Large intestine (tissue), 12 donors: ENCODE measurements at places on chromosomes 4 and X. TPM values are rescaled to one million over a fixed set of nuclear protein-coding genes. Genes with fewer than 3 reads are reported as not detected.

- no peaks in the 10 kb centered on the region for H3K27me3 ChIP-seq
- H3K4me3 ChIP-seq = no peak overlapping the region
- H3K4me1 ChIP-seq = peaks cover 14% of the 10 kb centered on the region
- H3K27ac ChIP-seq = no peak overlapping the region
Measured at GRCh38 chr4:78940752-78941151, 1.5 kb upstream of the PAQR3 start.

DNA sequence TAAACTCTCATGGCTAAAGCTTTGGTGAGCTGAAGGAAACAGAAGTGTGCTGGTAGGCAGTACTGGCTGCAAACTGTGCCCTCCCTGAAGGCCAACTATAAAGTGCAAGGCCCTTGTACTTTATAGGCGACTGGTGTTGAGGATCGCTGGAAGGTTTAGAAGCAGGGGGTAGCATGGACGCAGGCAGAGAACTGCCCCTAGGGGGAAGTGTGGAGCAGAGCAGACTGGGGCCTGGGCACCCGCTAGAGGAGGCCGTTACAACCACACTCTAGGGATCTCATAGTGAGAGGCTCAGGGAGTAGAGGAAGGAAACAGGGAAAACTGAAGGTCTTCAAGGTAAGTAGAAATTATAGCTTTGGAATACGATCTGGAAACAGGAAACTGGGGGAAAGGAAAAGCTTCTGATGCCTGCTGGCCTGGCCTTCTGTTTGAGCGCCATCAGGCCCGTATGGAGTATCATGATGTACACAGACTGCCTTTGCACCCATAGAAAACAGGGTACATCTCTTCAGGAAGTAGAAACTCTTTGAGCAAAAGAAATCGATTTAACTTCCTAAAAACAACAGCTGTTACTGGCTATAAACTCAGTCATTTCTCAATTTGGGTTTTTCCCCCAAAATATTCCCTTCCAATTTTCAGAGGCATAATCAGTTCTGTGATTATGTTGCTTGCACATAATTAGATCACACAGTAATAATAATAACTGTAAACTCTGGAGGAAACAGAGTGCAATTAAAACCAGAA is 23.9 kb upstream of the TMSB4X start:
- H3K27ac ChIP-seq = peak overlapping the region; percentile 68
- no peak overlapping the region for H3K4me3 ChIP-seq
- H3K36me3 ChIP-seq = no peaks in the 10 kb centered on the region
- H3K4me1 ChIP-seq = peaks cover 22% of the 10 kb centered on the region
- DNase-seq = peak; percentile 37
- H3K27me3 ChIP-seq = no peaks in the 10 kb centered on the region

- peak overlapping the region; percentile 83 for H3K27ac ChIP-seq
- H3K4me3 ChIP-seq = no peak overlapping the region
- no peaks in the 10 kb centered on the region for H3K27me3 ChIP-seq
- H3K4me1 ChIP-seq = peaks cover 36% of the 10 kb centered on the region
Measured at GRCh38 chr4:84681486-84682274, 98.8 kb downstream of the CDS1 start.

DNA sequence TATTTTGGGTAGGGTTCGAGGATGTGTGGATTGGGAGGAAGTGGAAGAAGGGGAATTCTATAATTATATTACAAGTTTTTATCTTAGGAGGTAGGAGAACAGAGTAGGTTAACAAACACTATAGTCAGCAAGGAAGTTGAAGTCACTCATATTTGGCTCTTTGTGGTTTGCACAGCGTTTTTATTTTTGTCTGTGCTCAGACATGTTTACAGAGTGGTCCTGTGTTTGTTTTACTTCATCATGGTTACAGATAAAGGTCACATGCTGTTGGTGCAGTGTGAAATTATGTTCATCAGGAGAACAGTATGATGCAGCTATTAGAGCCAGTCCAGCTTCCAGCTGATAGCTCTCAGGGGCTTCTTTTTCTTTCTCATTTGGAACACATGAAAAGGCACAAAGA is 299.9 kb upstream of the SFRP2 start:
- no peaks in the 10 kb centered on the region for H3K36me3 ChIP-seq
- H3K27ac ChIP-seq = no peak overlapping the region
- no peak overlapping the region for H3K4me3 ChIP-seq
- H3K4me1 ChIP-seq = no peaks in the 10 kb centered on the region
- DNase-seq = no peak

- H3K36me3 ChIP-seq = no peaks in the 10 kb centered on the region
- no peak overlapping the region for H3K27ac ChIP-seq
- no peaks in the 10 kb centered on the region for H3K4me1 ChIP-seq
- no peak for DNase-seq
- H3K27me3 ChIP-seq = no peaks in the 10 kb centered on the region
- no peak overlapping the region for H3K4me3 ChIP-seq
Measured at GRCh38 chr4:159460371-159460770, 357.5 kb downstream of the RAPGEF2 start.

GRCh38 chrX:75096331-75096730 is 59.8 kb downstream of the ABCB7 start:
- H3K36me3 ChIP-seq = peaks cover 6% of the 10 kb centered on the region
- no peak overlapping the region for H3K4me3 ChIP-seq
- H3K4me1 ChIP-seq = no peaks in the 10 kb centered on the region
- no peak for DNase-seq

GRCh38 chr4:103591841-103592240 is 127.9 kb downstream of the TACR3 start:
- no peaks in the 10 kb centered on the region for H3K36me3 ChIP-seq
- no peak for DNase-seq
- no peak overlapping the region for H3K27ac ChIP-seq
- H3K4me1 ChIP-seq = no peaks in the 10 kb centered on the region
- no peak overlapping the region for H3K4me3 ChIP-seq

- no peak overlapping the region for H3K4me3 ChIP-seq
- no peak for DNase-seq
- no peaks in the 10 kb centered on the region for H3K27me3 ChIP-seq
- no peaks in the 10 kb centered on the region for H3K36me3 ChIP-seq
Measured at GRCh38 chr4:183624548-183624947, 34.4 kb downstream of the RWDD4 start.

DNA sequence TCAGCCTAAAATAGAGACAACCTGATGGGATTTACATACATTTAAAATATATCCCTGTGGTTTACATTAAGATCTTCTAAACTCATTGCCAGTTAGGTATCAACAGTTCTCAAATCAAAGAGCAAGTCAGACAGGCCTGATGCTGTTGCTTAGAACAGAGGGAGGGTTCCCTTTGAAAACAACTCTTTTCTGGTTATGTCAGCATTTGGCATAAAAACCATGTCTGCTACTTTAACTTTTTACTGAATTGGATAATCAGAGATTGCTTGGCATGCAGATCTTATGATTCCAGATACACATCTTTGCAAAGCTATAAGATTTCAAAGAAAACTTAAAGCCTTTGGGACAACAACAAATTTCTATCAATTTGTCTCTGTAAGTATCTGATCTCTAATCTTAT is 140.8 kb downstream of the CPE start:
- DNase-seq = no peak
- peaks cover 3% of the 10 kb centered on the region for H3K27me3 ChIP-seq
- no peak overlapping the region for H3K27ac ChIP-seq
- no peaks in the 10 kb centered on the region for H3K4me1 ChIP-seq
- no peaks in the 10 kb centered on the region for H3K36me3 ChIP-seq

- H3K36me3 ChIP-seq = no peaks in the 10 kb centered on the region
- DNase-seq = no peak
- no peaks in the 10 kb centered on the region for H3K4me1 ChIP-seq
- no peaks in the 10 kb centered on the region for H3K27me3 ChIP-seq
- no peak overlapping the region for H3K27ac ChIP-seq
Measured at GRCh38 chr4:74293558-74293957, 14.7 kb upstream of the EPGN start.

DNA sequence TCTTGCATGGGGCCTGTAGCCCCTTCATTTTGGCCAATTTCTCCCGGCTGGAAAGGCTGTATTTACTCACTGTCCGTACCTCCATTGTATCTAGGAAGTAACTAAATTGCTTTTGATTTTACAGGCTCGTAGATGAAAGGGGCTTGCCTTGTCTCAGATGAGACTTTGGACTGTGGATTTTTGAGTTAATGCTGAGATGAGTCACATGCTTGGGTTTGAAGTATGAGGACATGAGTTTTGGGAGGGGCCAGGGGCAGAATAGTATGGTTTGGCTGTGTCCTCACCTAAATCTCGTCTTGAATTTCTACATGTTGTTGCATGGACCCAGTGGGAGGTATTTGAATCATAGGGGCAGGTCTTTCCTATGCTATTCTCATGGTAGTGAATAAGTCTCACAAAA is 407.6 kb upstream of the NDST3 start:
- H3K4me3 ChIP-seq = no peak overlapping the region
- H3K36me3 ChIP-seq = no peaks in the 10 kb centered on the region
- H3K4me1 ChIP-seq = no peaks in the 10 kb centered on the region
- no peak for DNase-seq
- no peaks in the 10 kb centered on the region for H3K27me3 ChIP-seq

GRCh38 chrX:75113664-75114063 is 42.4 kb downstream of the ABCB7 start:
- H3K27ac ChIP-seq = no peak overlapping the region
- no peaks in the 10 kb centered on the region for H3K4me1 ChIP-seq
- no peaks in the 10 kb centered on the region for H3K36me3 ChIP-seq
- no peak for DNase-seq

DNA sequence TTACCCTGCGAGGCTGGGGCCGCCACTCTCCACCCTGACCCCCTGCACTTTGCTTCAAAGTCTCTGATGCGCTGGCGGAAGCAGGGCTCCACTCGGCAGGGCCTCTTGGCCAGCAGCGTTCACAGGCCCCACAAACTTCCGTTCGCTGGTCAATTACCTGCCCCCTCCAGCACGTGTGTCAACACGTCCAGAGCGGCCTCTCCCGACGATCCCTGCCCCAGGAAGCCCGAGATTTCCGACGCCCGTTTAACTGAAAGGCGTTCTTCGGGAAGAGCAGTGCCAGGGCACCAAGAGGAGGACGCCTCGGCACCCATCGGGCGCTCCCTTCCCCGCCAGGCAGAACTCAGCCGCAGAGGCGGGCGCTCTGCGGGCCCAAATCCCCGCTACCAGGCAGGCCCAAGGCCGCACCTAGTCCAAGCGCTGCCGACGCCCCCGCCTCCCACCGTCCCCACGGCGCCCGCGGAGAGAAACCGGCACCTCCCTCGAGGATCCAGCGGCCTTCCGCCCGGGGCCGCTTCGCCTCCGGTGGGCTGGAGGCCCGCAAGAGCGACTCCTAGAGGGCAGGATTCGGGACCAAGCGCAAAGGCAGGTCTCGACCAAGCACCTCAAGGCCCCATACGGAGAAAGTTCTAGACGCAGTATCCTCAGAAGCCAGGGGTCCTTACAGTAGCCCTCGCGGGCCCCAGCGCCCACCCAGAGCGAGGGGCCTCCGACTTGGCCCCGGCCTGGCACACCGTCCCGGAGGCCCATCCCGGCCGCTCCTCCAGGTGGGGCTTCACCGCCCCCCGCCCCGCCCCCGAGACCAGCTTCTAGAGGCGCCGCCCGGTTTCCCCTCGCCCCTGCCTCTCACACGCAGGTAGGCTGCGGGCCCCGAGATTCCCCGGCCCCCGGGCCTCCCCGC is 586 bp downstream of the BCAP31 start:
- DNase-seq = peak; percentile 77
- H3K36me3 ChIP-seq = peaks cover 28% of the 10 kb centered on the region
- peaks cover 36% of the 10 kb centered on the region for H3K4me1 ChIP-seq
- no peaks in the 10 kb centered on the region for H3K27me3 ChIP-seq

- no peak overlapping the region for H3K27ac ChIP-seq
- no peak overlapping the region for H3K4me3 ChIP-seq
- DNase-seq = no peak
- H3K36me3 ChIP-seq = no peaks in the 10 kb centered on the region
- no peaks in the 10 kb centered on the region for H3K27me3 ChIP-seq
Measured at GRCh38 chr4:75908555-75908954, 6.3 kb upstream of the PPEF2 start.

GRCh38 chr4:152731997-152732396 is 47.5 kb downstream of the TIGD4 start:
- no peak for DNase-seq
- no peaks in the 10 kb centered on the region for H3K36me3 ChIP-seq
- H3K4me3 ChIP-seq = no peak overlapping the region
- H3K27ac ChIP-seq = no peak overlapping the region
- H3K4me1 ChIP-seq = no peaks in the 10 kb centered on the region

DNA sequence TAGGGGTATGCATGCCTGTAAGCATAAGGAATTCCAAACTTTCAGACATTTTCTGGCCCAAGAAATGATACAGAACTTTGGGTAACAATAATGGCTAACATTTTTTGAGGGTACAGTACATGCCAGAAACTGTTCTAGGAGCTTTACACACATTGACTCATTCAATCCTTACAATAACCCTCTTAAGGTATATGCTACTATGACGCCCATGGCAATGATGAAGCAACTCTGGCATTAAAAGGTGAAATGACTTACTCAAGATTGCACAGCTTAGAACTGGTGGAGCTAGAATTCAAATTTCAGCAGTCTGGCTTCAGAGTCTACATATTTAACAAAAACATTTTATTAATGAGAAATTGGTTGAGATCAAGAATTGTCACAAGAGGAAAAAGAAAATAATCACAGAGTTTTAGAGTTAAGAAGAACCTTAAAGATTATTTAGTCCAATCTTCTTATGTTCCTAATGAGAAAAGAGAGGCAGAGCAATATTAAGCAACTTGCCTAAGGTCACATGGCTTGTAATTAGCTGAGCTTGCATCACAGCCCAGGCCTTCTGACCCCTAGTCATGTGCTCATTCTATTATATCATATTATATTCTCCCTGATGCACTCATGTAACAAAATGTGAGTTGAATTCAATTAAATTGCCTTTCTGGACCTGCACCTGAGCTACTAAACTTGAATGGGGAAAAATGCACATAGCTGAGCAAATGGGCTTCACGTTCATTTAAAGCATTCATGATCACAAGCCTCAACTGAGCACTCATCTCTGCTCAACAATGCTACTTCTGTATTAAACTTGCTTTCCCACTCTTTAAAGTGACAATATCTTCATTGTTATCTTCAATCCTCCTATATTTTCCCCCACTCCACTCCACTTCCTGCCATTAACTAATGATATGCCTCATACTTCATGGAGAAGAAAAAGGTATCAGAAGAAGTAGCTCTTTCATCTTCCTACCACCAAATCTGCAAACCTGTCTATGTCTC is 73.2 kb downstream of the ENOX2 start:
- H3K27me3 ChIP-seq = no peaks in the 10 kb centered on the region
- no peaks in the 10 kb centered on the region for H3K36me3 ChIP-seq
- no peak overlapping the region for H3K4me3 ChIP-seq
- DNase-seq = peak; percentile 22

GRCh38 chr4:51906167-51906958 is 63.4 kb downstream of the DCUN1D4 start:
- H3K27me3 ChIP-seq = no peaks in the 10 kb centered on the region
- peak; percentile 51 for DNase-seq
- H3K4me1 ChIP-seq = peaks cover 36% of the 10 kb centered on the region
- peaks cover 17% of the 10 kb centered on the region for H3K36me3 ChIP-seq
- H3K27ac ChIP-seq = peak overlapping the region; percentile 82
- H3K4me3 ChIP-seq = no peak overlapping the region

Gene PPP2R2C
- 3.9 TPM for polyA plus RNA-seq

Gene GUCY1A1
- 25.3 TPM for polyA plus RNA-seq

Gene KLHL34
- 0.81 TPM for polyA plus RNA-seq

Gene STS
- 3.5 TPM for polyA plus RNA-seq

Gene EREG
- 6.8 TPM for polyA plus RNA-seq

Gene PFKFB1
- polyA plus RNA-seq = 0.63 TPM

Gene MUC7
- not detected for polyA plus RNA-seq

Gene HELQ
- 12.3 TPM for polyA plus RNA-seq

Gene CDX4
- not detected for polyA plus RNA-seq

Gene BEND4
- polyA plus RNA-seq = 1.2 TPM

Gene TRO
- polyA plus RNA-seq = 33.0 TPM
